T-helper 2 cell treated with Interferon-gamma antibody and Interleukin-4, amounts not matched to agents 5 μg/mL and 100 μg/mL, for 36 hours (primary cell): ENCODE measurements at places on chromosomes 2 and 18.
A peak's percentile ranks its signal among the peaks of the same experiment; 100 is the strongest.

DNA sequence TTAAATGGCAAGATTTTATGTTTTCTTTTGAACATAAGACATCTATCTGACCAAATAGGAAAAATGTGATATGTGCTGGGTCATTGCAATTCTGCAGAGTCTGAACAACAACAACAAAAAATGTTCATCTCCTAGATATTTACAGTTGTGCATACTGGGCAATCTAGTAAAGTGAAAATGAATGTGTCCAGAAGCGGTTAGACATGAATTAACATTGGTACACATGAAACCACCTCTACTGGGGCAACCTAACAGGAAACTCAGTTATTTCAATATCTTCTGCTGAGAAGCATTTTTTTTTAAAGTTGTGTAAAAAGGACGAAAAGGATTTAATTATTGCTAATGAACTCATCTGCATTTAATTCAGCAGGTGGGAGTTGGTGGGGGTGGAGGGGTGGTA, 76.9 kb downstream of the DHRS9 start:
- no peak for DNase-seq

DNA sequence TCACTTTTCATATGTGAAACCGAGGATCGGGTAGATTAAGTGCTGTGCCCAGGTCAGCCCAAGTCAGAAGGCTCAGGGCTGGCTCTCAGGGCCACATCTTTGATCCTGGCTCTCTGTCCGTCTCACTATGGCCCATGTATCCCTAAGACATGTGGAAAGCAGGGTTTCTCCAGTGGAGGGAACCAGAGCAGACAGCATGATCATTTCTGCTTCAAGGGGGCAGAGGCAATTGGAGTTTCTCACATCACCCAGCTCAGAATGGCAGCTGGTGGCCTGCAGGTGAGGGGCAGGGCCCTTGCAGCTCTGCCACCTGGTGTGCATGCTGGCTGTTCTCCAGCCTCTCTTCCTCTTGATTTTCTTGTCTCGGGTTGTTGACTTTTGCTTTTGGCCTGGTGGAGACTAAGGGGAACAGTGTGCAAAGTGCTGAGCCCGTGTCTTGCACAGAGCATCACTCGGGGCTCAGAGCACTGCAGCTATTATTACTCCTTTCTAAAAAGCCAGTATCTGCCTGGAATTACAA, 27.0 kb downstream of the LDLRAD4 start:
- no peak for DNase-seq

DNA sequence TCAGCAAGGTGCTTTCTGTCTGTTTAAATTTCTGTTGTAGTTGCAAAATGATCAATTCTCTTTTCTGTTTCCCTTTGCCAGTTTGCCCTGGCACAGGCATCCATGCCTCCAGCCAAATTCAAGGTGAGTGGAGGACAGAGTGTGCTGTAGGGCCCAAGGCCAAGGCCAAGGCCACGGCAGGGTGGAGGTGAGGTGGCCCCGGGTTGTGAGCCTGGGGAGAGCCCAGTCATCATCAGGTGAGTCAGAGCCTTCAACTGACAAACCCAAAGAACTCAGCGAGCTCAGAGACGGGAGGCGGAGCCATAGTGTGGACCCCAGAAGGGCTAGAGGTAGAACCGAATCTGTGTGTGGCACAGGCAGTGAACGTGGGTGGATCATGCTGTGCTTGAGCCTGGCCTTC, 55.7 kb downstream of the BCL2L11 start:
- no peak for DNase-seq

GRCh38 chr2:237165405-237166276, 80.0 kb downstream of the COPS8 start:
- DNase-seq: no peak

DNA sequence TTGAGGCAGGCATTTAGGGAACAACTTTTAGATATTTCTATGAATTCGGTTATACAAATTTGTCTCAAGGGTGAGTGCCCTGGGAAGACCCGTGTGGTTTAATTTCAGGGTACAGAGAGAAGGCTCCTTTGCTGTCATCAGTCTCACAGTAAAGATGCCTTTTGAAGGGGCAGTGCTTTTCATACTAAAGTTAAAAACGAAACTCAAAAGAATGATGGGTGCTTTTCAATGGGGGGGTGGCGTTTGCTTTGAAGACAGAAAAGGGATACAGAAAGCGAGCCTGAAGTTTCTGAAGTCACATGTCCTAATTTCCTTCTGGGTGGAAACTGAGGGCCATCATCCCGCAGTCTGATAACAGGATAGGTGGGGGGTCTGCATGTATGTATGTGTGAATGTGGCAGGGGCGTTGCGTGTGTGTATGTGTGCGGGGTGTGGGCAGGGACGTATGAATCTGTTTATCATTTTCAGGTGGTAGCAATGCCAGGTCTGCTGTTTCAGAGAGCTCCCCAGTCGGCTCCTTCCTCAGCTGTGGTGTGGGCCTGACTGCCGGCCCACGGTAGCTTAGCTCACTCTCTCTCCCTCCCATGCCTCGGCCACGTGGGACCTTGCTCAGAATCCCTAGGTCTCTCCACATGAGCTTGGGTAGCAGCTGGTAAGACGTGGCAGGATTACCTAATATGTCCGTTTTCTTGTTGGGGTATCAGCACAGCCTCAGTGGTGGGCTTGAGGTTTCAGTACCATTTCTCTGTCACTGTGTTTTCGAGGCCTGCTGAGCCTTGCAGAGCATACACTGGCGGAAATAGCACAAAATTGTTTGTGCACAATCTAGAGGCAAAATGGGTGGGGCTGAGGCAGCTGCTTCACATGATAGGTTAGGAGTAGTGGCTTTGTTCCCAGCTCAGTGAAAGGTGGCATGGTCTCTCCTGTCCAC, 32.7 kb downstream of the ARHGAP25 start:
- no peak for DNase-seq

DNA sequence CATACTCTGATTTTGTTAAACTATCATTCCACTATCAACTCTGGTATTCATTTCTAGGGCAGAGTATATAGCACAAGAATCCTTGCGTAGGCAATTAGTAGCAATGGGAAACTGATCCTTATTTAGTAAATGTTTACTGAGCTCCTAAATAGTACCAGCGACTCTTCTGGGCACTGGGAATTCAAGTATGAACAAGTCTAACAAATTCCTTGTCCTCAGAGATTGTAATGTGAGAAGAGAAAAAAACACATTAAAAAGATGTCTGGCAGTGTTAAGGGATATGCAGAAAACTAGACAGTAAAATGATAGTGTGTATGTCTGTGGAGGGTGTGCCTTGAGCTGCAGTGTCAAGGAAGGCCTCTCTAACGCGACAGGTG, 721 bp downstream of the METTL5 start:
- no peak for DNase-seq

- no peak for DNase-seq
These were observed 51.6 kb downstream of the SPP2 start for GRCh38 chr2:234102112-234102511.

- no peak for DNase-seq
These were observed 510.6 kb downstream of the XIRP2 start for GRCh38 chr2:167398873-167399272.

DNA sequence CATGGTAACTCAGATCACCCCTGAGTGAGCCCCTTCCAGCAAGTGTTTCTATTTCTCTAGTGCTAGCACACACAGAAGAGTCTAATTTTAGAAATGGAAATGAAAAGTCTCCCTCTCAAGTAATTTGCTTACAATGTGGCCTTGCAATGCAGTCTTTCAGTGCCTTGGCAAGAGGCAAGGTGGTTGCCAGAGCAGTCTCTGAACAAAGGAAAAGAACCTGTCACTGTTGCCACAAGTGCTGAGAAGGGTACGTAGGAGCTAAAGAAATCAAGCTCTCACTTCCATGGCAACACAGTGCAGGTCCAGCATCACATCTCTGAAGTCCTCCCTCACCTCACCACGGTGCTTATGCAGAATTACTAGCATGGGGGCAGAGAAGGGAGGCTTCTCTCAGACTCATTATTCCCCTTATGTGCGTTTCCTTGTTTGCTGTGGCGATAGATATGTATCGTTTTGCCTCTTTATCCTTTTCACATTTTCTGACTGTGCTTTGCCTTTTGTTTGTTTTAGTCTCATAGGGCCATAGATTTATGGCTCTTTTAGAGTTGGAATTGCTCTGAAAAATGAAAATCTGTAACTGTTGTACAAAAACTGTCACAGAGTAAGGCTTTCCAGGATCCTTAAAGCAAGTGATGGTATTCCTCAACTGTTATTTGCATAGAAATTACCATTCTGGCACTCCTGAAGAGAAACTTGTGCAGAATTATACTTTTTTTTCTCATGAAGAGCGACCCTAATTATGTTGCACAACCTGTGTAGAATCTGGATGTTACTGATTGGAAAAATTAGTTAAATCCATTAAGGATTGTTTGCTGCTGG, 164.8 kb downstream of the CCDC85A start:
- no peak for DNase-seq

- no peak for DNase-seq
These were observed 13.5 kb upstream of the PRSS56 start for GRCh38 chr2:232506709-232507108.

DNA sequence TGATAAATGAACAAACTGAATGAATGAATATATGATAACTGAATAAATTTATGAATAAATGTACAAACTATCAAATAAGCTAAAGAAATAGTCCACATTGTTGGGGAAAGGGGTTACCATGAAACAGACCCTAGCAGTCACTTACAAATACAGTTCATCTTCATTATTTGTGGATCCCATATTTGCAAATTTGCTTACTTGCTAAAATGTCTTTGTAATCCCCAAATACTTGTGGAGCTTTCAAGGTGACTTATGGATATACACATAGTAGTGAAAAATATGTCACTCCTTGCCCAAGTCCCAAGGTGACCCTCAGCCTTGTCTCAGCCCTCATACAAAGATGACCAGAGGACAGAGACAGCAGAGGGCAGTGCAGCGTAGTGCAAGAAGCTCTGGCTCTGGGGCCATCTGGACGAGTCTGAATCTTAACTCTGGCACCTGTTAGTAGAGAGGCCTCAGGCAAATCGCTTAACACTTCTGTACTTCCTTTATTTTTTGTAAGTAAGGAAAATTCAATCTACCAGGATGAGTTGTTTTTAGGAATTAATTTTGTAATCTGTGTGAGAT, 3.1 kb downstream of the PAIP2B start:
- DNase-seq: no peak

GRCh38 chr2:136423516-136423996, 305.6 kb upstream of the CXCR4 start:
- peak; percentile 78 for DNase-seq

DNA sequence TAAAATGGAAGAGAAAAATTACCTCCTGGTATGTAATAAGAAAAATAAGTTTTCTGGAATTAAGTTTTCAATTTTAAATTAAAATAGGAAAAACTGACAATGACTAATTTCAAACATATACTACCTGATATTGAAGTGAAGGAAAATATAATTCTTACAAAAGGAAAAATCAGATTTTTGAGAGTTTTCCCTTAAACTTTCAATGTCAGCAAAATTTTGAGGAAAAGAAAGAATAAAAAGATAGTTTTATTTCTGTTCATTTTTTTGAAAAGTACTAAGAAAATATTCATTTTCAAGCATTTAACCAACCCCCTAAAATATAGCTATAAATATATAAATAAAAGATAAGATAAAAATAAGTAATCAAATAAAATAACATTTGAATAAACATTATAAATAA, 87.1 kb downstream of the TMX3 start:
- DNase-seq: no peak

DNA sequence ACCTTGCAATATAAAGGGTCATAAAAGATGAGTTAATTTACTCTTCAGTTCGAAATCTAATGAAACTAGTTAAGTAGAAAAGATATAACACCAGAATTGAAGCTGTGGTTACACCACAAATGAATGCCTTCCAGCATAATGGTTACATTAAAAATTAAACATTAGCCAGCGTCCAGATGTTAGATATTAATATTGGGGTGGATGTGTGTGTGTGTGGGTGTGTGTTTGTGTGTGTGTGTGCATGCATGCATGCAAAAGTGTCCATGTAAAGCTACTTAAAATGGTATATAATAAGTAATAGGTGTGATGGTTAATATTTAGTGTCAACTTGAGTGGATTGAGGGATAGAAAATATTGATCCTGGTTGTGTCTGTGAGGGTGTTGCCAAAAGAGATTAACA, 170.4 kb upstream of the FN1 start:
- DNase-seq: no peak

- no peak for DNase-seq
These were observed 309.3 kb upstream of the MEX3C start for GRCh38 chr18:51506811-51507210.

GRCh38 chr2:231276987-231277386, 78.6 kb downstream of the ARMC9 start:
- no peak for DNase-seq

- no peak for DNase-seq
These were observed 400.3 kb upstream of the SMIM21 start for GRCh38 chr18:75827751-75828287.

GRCh38 chr2:224565452-224566035, 19.6 kb downstream of the CUL3 start:
- DNase-seq: no peak

- no peak for DNase-seq
These were observed 37.1 kb downstream of the NEMP2 start for GRCh38 chr2:190497428-190497827.

DNA sequence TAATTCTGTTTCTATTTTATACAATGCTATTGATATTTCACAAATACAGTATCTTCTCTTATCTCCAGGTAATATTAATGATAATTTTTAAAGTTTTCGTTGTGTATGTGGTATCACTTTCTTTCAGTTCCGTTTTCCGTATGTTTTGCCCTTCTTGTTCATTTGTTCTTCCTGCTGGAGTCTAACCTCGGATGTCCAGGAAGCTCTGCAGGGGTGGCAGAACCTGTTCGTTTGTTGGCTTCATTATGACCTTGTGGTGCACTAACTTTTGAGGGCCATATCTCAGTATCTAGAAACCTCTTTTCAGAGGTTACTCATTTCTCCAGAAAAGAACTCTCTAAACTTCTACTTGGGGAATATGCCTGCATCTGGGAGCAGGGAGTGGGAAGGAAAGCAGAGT, 134.5 kb downstream of the NBAS start:
- DNase-seq: no peak

DNA sequence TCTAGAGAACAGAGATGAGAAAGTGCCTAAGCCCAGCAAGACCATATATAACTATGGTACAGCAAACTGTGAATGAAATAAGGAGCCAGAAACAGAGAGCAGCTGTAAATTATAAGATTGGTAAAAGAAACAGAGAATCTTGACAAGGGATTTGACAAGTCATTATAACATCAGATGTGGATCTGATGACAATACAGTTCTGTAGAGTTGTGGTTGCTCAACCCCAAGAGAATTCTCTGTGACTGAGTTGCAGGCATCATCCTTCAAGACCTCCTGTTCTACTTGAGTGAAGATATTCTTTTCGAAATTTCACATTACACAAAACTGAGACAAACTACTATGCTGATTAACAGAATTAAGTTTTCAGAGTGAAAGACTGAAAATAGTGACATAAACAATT, 343.1 kb upstream of the SLC39A10 start:
- DNase-seq: no peak
